Occipital lobe (tissue), 3 donors: ENCODE measurements at places on chromosomes 7 and 10. TPM values are rescaled to one million over a fixed set of nuclear protein-coding genes. Genes with fewer than 3 reads are reported as not detected.

HOXA13 gene
- total RNA-seq, result not detected

RASA4 gene
- total RNA-seq, result 30.4 TPM

DNA sequence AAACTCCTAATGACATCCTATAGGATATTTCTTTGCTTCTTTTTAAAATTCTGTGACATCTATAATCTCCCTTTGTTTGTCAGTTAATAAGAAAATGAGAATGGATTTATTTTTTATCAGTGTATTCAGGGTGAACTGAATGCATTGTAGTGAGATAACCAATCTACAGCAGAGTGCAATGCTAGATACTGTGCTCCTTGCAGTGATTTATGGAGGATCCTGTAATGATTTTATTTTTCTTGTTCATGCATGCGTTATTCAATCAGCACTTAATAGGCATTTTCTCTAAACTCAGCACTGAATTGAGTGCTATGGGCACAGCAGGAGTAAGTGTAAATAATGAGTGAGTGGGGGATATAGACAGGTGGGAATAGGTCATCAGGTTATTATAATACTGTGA lies 253.9 kb downstream of the CDK14 start:
- no peak for DNase-seq

DNA sequence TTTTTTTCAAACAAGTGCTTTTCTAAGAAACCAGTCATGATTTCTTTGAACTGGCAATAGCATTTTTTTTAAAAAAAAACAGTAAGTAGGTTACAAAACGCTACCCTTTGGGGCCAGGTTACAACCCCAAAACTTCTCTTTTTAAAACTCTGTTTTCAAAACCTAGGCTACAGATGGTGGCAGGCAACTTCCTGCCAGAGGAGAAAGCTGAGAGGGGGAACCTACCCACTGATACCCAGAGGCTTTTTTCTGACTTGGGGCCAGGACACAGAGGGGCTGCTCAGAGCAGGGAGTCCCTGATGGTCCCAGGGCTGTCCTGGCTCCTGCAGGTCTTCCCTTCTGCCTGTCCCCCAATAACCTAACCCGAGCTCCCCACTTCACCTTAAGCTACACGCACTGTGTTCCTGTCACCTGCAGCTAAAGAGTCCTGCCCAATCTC lies 6.9 kb downstream of the STN1 start:
- no peak for DNase-seq

- no peak for DNase-seq
Measured at GRCh38 chr10:62811159-62811875, 4.8 kb downstream of the EGR2 start.
